Sigmoid colon (tissue), 7 donors: ENCODE measurements at places on chromosomes 1 and 21.

- no peaks in the 10 kb centered on the region for H3K36me3 ChIP-seq
- H3K27ac ChIP-seq, result no peak overlapping the region
- no peak overlapping the region for H3K4me3 ChIP-seq
- no peak for DNase-seq
These were observed 31.7 kb downstream of the ERICH3 start for GRCh38 chr1:74641876-74642275.

DNA sequence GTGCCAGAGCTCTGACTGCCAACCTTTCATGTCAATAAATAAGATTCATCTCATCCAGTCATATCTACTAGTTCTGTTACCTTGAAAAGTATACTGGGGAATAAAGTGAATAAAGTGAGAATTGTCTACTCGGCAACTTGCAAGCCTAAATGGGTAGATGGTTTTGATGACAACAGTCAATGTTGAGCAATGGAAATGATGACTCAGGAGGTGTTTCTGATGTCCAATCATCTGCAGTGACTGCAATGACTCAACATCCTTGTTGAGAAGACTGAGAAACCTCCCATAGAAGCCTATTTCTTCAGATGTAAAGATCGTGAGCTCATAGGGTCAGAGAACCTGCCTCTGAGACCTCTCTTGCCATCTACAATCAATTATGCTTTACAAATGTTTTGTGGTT is 276.4 kb downstream of the SPATA17 start:
- no peaks in the 10 kb centered on the region for H3K4me1 ChIP-seq
- H3K27me3 ChIP-seq, result no peaks in the 10 kb centered on the region
- no peak overlapping the region for H3K4me3 ChIP-seq

DNA sequence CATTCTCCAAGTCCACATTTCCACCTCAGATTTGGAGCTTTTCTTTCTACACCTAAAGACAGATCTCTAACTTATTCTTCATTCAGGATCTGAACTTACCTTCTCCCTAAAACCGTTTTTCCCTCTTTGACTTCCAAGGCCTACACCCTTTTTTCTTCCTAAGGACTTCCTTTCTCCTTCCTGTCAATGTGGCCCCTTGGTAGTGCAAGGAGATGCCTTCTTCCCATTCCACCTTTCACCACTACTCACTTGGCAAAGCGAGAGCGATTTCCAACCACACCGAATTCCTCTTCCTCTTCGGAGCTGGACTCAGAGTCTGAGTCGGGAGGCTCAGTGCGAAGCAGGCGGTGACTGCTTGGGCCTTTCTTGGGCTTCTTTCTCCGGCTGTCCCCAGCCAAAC is 1.3 kb downstream of the EFCAB14 start:
- DNase-seq, result no peak
- no peaks in the 10 kb centered on the region for H3K27me3 ChIP-seq
- no peak overlapping the region for H3K27ac ChIP-seq
- H3K4me1 ChIP-seq, result no peaks in the 10 kb centered on the region

GRCh38 chr1:240086726-240087125 is 5.0 kb upstream of the FMN2 start:
- H3K36me3 ChIP-seq, result no peaks in the 10 kb centered on the region
- no peak for DNase-seq
- no peak overlapping the region for H3K27ac ChIP-seq
- H3K4me1 ChIP-seq, result no peaks in the 10 kb centered on the region
- H3K4me3 ChIP-seq, result no peak overlapping the region

GRCh38 chr1:29830383-29830782 is 594.1 kb downstream of the PTPRU start:
- H3K4me1 ChIP-seq, result no peaks in the 10 kb centered on the region
- H3K4me3 ChIP-seq, result no peak overlapping the region
- H3K27me3 ChIP-seq, result no peaks in the 10 kb centered on the region
- no peak for DNase-seq
- H3K36me3 ChIP-seq, result no peaks in the 10 kb centered on the region

GRCh38 chr1:246921481-246921880 is 10.3 kb downstream of the AHCTF1 start:
- H3K27me3 ChIP-seq, result no peaks in the 10 kb centered on the region
- H3K4me3 ChIP-seq, result no peak overlapping the region
- H3K36me3 ChIP-seq, result peaks cover 12% of the 10 kb centered on the region
- no peak for DNase-seq

- H3K4me3 ChIP-seq, result no peak overlapping the region
- H3K27ac ChIP-seq, result no peak overlapping the region
- no peaks in the 10 kb centered on the region for H3K4me1 ChIP-seq
- H3K36me3 ChIP-seq, result no peaks in the 10 kb centered on the region
- DNase-seq, result no peak
These were observed 873.1 kb upstream of the TMPRSS15 start for GRCh38 chr21:19276665-19277064.

DNA sequence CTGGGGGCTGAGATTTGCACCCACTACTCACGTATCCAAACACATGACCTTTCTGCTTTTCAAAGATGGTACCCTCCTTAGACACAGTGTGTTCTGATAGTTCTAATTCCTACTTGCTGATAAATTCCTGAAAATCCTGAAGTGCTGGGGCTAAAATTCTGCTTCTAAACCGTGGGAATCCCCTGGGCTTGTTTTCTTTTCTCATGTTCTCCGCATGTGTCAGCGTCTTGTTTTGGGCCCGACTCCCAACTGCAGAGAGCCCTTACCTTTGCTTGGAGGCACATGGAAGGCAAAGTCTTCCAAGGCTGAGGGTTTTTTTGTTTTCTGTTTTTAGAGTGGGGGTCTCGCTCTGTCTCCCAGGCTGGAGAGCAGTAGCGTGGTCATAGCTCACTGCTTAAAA is 27.2 kb downstream of the PSMG1 start:
- H3K4me3 ChIP-seq, result no peak overlapping the region
- no peaks in the 10 kb centered on the region for H3K27me3 ChIP-seq
- H3K4me1 ChIP-seq, result no peaks in the 10 kb centered on the region
- DNase-seq, result no peak

- H3K4me3 ChIP-seq, result peak overlapping the region; percentile 53
- no peaks in the 10 kb centered on the region for H3K27me3 ChIP-seq
- peak overlapping the region; percentile 79 for H3K27ac ChIP-seq
- peaks cover 25% of the 10 kb centered on the region for H3K4me1 ChIP-seq
- H3K36me3 ChIP-seq, result no peaks in the 10 kb centered on the region
- DNase-seq, result peak; percentile 81
These were observed 361 bp downstream of the DDAH1 start for GRCh38 chr1:85464497-85465098.
